ENCODE measurements at places on chromosomes 7 and 10. TPM values are rescaled to one million over a fixed set of nuclear protein-coding genes. Genes with fewer than 3 reads are reported as not detected.

GRCh38 chr7:102978284-102978683, 65.5 kb downstream of the LRRC17 start:
- DNase-seq = peak; percentile 17

DNA sequence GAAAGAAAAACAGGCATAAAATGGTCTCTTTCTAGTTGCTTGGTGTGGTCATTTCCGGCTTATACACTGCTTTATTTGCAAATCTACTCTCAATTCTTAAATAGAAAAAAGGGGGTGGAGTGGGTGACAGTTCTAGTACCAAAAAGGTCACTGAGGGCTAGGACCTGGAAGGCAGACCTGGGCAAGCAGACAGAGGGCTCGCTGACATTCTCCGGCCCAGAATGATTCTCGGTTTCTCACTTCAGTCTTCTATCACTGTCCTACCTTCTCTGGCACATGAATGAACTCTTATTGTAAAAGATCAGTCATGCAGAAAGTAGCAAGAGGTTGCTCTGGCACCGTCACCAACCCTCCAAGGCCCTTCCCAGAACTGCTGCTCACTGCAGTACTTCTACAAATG, 54.0 kb downstream of the MALSU1 start:
- no peak for DNase-seq

DNA sequence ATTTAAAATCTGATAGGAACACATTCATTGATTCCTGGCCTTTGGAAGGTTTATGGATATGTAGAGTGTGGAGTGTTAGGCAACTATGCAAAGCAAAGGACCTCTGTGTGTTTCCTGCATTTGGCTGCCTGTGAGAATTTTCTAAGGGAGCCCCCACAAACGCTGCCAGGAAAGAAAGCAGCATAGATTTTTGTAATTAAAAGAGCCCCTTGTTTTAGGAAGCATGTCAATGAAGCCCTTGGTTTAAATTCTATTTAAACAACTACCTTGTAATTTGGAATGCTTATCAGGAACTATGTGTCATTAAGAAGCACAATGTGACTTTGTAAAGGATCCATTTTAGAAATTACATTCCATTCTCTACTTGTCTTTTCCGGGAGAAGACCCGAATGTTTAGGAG, 742.5 kb downstream of the NXPH1 start:
- DNase-seq = peak; percentile 10

Gene MLXIPL
- 25.7 TPM for total RNA-seq

Gene STYXL1
- 28.0 TPM for total RNA-seq

Gene GIMAP5
- not detected for total RNA-seq

Gene BLOC1S2
- total RNA-seq = 72.8 TPM

Gene C10orf105
- total RNA-seq = 0.19 TPM
